Natural killer cell (primary cell): ENCODE measurements at places on chromosomes 2 and 18. TPM values are rescaled to one million over a fixed set of nuclear protein-coding genes. Genes with fewer than 3 reads are reported as not detected.

SALL3 gene
- not detected for total RNA-seq

- no peak overlapping the region for H3K27ac ChIP-seq
- H3K27me3 ChIP-seq, result no peaks in the 10 kb centered on the region
- no peaks in the 10 kb centered on the region for H3K36me3 ChIP-seq
- H3K4me1 ChIP-seq, result peaks cover 16% of the 10 kb centered on the region
- H3K4me3 ChIP-seq, result no peak overlapping the region
Observed at GRCh38 chr2:45681675-45682074, 30.2 kb downstream of the PRKCE start.

KANSL1L gene
- 9.5 TPM for total RNA-seq

UPP2 gene
- not detected for total RNA-seq

GRCh38 chr2:234632527-234633391 is 135.9 kb upstream of the ARL4C start:
- no peak for DNase-seq
- H3K4me3 ChIP-seq, result no peak overlapping the region
- H3K36me3 ChIP-seq, result no peaks in the 10 kb centered on the region
- H3K27me3 ChIP-seq, result no peaks in the 10 kb centered on the region
- no peak overlapping the region for H3K27ac ChIP-seq
- no peaks in the 10 kb centered on the region for H3K4me1 ChIP-seq

ECEL1 gene
- total RNA-seq, result not detected

- no peaks in the 10 kb centered on the region for H3K4me1 ChIP-seq
- H3K27me3 ChIP-seq, result no peaks in the 10 kb centered on the region
- DNase-seq, result no peak
- no peak overlapping the region for H3K27ac ChIP-seq
- no peak overlapping the region for H3K4me3 ChIP-seq
Observed at GRCh38 chr2:3294493-3294892, 83.1 kb downstream of the EIPR1 start.

OXER1 gene
- 0.41 TPM for total RNA-seq

TUBB8B gene
- total RNA-seq, result not detected

DNA sequence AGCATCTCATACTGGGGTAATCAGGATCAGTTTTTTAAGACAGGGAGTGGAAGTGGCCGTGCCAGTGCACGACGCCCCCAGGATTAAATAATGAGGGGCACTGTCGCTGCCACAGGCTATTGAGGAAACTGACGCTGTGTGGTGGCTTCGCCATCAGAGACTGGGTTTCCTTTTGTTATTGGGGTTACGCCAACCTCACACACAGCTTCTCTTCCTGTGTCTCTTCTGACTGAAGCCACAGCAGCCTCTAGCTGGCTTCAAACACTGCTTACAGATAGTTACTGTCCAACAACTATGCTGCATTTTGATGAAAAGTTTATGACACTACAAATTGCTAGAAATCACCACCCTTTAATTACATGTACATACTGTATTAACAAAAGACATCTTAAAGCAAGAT is 521.9 kb upstream of the SALL3 start:
- no peak overlapping the region for H3K27ac ChIP-seq
- H3K36me3 ChIP-seq, result no peaks in the 10 kb centered on the region
- DNase-seq, result no peak

GRCh38 chr18:21359746-21360145 is 117.7 kb downstream of the GREB1L start:
- no peaks in the 10 kb centered on the region for H3K4me1 ChIP-seq
- no peaks in the 10 kb centered on the region for H3K36me3 ChIP-seq
- DNase-seq, result no peak
- no peak overlapping the region for H3K27ac ChIP-seq
- H3K27me3 ChIP-seq, result no peaks in the 10 kb centered on the region
